ENCODE measurements at places on chromosomes 1 and 21.

DNA sequence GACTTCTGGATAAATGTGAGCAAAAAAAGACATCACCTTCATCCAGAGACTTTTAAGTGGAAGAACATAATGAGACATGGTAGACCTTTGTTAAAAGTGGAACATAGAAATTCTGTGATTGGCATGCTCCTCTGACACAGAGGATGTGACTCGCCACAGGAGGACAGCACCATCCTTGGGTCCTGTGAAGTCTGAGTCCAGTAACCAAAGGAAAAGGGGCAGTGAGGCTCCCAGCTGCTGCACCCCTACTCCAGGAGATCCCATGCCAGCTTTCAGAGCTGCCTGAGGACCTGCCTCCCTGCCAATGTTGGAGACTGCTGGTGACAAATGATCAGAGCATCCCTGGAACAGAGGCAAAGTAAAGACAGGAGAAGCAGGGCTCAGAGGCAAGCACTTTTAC, 136.2 kb downstream of the BRINP2 start:
- DNase-seq, result no peak

DNA sequence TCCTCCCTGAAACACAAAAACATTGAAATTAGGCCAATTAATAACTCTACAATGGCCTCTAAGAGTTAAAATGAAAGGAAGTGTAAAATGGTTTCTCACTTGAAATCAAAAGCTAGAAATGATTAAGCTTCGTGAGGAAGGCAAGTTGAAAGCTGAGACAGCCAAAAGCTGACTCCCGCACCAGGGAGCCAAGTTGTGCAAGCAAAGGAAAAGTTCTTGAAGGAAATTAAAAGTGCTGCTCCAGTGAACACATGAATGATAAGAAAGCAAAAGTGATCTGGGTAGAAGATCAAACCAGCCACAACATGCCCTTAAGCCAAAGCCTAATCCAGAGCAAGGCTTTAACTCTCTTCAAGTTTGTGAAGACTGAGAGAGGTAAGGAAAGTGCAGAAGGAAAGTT, 22.8 kb downstream of the CYYR1 start:
- DNase-seq, result no peak

GRCh38 chr1:94033849-94034248, 87.1 kb downstream of the ABCA4 start:
- no peak for DNase-seq

DNA sequence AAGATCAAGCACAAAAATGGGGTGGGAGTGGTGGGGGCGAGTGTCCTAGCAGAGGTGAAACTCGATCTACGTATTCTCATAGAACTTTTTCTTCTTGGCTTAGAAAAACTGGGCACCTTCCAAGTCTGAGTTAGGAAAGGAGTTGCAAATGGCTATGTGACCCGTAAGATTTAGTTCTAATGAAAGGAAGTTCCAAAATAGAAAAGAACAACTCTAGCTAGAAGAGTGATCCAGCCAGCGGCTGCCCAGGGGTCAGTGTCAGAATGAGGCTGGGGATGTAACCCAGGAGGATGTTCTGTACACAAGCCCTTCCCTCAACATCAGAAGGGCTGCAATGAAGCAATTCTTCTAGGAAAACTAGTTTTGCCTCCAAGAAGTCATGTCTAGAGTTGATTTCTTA, 5.2 kb downstream of the MTARC1 start:
- no peak for DNase-seq

- no peak for DNase-seq
Measured at GRCh38 chr1:245261786-245262185, 107.0 kb downstream of the KIF26B start.

Data from stimulated activated CD8-positive, alpha-beta memory T cell treated with anti-CD3 and anti-CD28 coated beads, Interleukin-15, amount 100 ng/mL, for 24 hours (primary cell).